ENCODE measurements at places on chromosomes 11 and 22.

DNA sequence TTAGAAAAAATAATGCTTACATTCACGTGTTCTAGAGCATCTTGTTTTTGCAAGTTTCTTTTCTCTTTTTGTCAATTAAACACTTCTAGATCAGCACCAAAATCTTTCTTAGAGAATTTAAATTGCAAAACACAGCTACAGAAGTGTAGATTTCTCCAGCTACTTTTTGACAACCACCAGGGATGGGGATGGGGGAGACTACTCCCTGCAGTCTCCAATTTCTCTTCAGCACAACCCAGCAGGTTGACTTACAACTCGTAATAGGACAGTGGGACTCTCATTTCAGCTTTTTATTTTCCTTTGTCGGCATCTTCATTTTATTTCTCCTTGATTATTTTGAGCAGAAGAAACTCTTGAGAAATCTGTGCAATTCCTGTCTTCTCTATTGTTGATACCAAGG lies 441.2 kb downstream of the LRRC4C start:
- DNase-seq, result no peak

- no peak for DNase-seq
Observed at GRCh38 chr22:47460861-47461260, 698.4 kb downstream of the TBC1D22A start.

DNA sequence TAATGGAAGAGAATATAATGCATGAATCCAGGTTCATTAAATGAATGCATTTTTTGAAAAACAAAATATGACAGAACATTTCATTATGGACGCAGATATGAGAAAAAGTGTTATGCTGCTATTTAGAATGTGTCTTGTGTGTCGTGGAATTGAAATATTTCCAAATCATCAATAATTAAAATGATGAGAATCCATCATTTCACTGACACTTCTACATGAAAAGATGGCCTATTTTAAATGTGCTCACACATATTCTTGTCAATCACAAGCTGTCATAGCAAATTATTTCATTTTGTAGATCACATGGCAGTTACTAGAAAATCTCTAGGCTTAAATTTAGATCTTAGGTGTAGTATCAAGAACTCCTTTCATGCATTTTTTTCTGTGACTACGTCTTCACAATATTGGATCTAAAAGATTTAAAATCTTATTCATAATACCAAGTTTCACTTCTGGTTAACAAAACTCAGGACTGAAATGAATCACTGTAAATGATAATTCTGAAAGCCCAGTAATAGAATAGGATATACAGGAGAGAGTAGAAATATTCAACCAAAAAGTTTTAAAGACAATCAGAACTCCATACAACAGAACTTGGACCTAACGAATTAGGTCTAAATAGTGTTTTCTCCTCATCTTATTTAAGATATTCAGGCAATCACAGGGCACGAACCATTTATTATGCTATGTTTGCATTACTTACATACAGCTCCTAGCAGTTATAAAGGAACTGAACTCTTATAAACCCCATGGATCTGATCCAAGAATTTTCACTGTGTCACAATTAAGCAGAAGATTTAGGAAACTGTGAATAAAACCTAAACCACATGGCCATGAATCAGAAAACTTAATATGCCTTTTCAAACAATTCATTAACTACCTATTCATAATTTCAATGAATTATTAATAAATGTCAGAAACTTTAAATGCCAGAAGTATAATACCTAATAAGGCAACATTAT lies 67.7 kb downstream of the DCDC1 start:
- DNase-seq, result no peak

GRCh38 chr11:6545917-6546605 lies 49.0 kb downstream of the DNHD1 start:
- DNase-seq, result no peak

DNA sequence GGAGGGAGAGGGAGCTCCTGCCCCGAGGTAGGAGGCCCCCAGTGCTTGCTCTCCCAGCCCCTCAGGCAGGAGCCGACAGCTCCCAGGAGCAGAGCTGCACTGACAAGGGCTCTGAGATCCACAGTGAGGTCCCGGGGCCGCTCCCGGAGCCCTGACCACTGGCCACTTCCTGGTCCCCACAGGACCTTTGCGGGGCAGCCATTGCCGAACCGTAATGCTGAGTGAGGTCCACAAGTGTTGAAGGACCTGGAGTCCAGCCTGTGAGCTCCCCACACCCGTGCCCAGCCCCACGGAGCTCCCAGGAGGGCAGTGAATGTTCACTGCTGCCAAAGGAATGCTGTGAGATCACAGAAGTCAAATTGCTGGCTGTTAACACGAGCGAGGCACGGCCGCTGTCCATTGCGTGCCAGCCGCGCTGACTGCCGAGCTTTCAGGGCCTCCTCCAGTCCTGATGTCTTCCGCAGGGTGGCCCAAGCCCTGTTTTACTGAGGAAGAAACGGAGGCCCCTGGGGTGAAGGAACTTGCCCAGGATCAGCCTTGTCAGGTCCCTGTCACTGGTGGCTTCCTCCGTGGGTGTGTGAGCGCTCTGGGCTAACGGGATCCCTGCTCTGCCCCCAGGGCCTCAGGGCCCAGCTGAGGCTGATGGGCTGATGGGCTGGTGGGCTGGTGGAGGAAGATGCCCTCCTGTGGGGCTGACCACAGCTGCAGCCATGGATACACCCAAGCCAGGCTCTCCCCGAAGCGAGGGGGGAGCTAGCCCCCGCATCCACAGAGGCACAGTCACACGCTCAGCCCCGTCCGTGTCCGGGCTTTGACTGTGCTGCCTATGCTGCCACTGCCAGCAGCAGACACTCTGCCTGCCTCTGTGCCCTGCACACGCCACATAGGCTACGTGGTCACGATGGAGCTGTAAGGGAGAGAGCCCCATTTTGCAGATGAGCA lies 70.8 kb downstream of the WNT7B start:
- peak; percentile 86 for DNase-seq

- DNase-seq, result no peak
Observed at GRCh38 chr22:32232191-32232830, 22.8 kb downstream of the SLC5A4 start.

GRCh38 chr22:29319072-29319471 lies 3.6 kb upstream of the RASL10A start:
- no peak for DNase-seq

DNA sequence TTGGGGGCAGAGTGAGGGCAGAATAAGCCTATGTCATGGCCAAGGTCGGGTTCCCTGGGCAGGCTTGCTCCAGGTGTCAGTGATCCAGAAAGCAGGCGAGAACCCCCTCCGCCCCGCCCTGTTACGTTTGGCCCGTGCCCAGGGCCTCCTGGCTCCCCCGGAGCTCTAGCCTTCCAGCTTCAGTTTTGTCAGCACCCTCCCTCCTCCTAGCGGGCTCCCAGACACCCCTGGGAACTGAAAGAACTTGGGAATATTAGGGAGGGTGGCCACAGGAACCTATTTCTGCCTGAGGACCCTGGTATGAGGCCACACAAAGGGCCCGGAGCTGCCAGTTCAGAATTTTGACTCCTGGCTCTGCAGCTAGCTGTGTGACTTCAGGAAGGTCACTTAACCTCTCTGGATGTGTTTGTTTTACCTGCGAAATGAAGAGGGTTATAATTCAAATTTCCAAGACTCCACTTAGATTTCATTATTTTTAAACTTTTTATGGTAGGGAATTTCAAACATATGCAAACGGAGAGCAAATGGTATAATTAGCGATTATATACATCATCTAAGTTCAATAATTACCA lies 1.2 kb downstream of the TUBA8 start:
- DNase-seq, result no peak

DNA sequence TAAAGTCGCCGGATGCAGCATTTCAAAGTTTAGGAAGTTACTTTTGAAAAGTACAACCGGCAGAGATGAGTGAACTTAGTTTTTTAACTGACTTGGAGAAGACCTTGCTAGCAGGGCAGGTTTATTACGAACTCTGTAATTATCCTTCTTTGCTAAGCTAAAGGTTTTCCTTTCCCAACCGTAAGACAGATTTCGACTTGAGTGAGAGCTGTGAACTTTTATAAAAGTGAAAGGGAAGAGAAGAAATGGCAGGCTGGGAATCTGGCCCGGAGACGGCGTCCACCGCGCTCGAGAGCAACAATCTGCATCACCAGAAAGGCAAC lies 659 bp upstream of the TEAD1 start:
- no peak for DNase-seq

DNA sequence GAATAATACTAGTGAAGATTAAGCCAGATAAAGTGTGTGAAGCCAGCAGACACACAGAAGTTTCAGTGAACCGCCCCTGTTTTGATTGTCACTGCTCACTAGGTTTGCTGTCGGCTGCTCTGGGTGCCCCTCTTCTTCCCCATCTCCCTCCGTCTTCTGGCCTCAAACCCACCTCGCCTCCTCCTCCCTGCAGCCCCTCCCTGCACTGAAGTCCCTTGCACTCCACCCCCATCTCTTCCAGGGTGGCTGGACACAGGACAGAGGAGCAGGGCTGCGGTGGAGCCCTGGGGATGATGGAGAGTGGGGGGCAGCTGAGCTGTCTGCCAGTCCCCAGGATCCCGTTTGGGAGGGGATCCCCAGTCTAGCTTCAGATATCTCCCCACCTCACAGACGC lies 53.5 kb downstream of the CYTH4 start:
- no peak for DNase-seq

DNA sequence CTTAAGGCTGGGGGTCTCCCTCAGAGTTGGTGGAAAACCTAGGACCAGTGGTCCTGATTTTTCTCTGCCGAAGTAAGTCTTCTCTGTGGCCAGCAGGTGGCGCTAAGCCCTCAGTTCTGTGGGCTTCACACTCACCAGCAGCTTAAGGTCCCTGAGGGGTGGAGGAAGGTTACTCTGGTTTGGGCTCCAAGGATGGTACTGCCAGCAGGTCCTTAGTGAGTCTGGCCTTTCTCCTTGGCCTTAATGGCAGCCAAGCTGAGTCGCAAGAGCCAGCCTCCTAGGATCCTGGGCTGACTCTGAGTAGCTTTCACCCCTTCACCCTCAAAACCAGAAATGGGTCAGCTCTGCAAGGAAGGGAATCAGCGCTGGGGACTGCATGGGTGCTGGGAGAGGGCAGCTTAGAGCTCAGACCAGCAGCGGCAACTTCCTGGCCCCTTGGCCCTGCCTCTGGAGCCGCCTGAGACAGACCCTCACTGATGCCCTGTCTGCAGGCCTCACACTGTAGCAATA lies 4.4 kb downstream of the KCNJ11 start:
- peak; percentile 80 for DNase-seq

GRCh38 chr11:15157181-15157580 lies 42.5 kb downstream of the INSC start:
- peak; percentile 92 for DNase-seq

GRCh38 chr11:63621071-63621470 lies 6.8 kb upstream of the PLAAT3 start:
- DNase-seq, result no peak

DNA sequence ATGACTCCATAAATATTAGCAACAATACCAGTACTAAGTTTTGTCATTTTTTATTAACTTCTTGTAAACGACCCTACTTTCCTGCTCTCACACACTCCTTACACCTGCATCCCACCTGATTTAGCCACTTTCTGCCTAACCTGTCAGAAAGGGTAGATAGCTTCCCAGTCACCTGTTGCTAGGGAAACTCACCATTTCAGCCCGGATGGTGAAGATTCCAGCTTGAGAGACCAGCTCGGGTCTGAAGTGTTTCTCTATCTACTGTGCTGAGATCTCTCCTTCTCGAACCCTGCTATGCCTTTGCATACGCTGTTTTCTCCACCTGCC lies at the start of gene PARVG:
Gene PARVG, plus strand, starts transcription at position 220 of the 327 bp plus-strand sequence. CDS start 2,405 bp downstream, outside the sequence.
- no peak for DNase-seq

DNA sequence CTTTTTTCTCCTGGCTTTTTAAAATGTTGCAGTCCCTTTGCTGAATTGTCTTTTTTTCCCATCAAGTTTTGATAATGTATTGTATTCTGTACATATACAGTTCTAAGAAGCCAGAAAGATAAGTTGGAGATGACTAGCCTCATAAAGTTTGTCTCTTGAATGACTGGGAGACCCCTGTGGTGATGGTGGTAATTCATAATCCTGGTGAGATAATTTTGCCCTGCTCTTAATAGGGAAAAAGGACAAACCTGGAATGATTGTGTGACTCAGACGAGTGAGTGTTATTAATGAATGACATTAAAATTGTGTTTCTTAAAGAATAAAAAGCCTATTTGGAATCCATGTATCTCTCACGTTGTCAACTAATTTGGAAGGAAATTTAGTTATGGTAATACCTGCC lies 1.2 kb downstream of the HIKESHI start:
- peak; percentile 35 for DNase-seq

DNA sequence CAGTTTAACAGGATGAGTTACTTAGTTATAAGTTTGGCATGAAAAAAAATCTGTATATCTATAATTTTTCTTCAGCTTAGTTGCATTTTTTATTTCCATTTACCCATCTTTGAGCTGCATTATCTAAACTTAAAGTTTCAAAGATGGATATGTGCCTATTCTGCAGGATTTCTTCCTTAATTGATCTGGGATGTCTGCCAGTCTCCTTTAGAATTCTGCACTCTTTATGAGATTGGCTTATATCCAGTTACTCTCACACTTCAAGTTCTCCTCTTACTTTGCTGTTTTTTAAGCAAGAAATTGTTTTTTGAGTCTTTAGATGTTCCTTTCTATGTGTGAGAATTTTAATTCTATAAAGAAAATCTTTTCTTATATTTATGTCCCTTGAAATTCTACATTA lies 5.1 kb upstream of the PDGFD start:
- no peak for DNase-seq

- peak; percentile 67 for DNase-seq
Observed at GRCh38 chr11:6635082-6635932, 16.1 kb upstream of the TPP1 start.

DNA sequence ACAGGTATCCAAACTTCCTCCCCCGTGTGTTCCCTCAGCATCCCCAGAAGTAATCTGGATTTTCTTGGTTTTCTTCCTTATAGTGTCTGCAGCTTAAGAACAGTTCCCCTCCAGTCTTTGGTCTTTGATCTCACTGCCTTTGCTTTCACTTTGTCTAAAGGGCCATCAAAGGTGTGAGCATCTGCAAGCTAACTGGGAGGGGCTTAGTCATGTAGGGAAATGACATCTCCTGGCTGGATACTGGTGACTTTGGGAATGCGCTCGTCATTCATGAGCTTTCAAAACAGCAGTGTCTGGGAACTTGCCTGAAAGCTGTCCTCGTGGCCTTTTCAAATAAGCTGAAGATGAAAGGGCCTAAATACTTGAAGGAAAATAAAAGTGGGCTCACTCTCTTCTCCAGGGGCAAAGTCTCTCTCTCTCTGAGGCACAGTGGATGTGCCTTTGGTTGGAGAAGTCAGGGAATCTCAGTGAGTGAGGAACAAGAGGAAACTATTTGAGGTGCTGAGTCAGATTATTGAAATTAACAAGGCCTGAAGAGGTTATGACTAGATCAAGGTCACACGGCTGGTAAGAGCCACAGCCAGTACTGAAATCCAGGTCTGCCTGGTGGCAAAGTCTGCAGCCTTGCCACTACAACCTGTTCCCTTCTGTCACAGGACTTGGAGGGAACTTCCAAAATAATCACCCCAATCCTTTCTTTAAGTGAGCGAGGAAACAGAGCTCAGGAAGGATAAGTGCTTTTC lies 45.6 kb upstream of the TENM4 start:
- DNase-seq, result no peak

GRCh38 chr11:72483412-72484186 lies 49.3 kb upstream of the CLPB start:
- peak; percentile 44 for DNase-seq
